Glomerular endothelial cell (primary cell): ENCODE measurements at places on chromosomes 7 and 10. TPM values are rescaled to one million over a fixed set of nuclear protein-coding genes. Genes with fewer than 3 reads are reported as not detected.

- DNase-seq: no peak
These were observed 68.9 kb downstream of the BMPR1A start for GRCh38 chr10:86825366-86825765.

- no peak for DNase-seq
These were observed 12.4 kb downstream of the MTURN start for GRCh38 chr7:30147223-30147622.

GRCh38 chr7:1555046-1555812 is 776 bp downstream of the TMEM184A start:
- no peak for DNase-seq

- no peak for DNase-seq
These were observed 47.0 kb upstream of the TMEM140 start for GRCh38 chr7:135100856-135101255.

FXYD4 gene
- total RNA-seq: not detected in 2 replicates
